ENCODE measurements at places on chromosomes 7 and 10.

- DNase-seq: no peak
Observed at GRCh38 chr7:36708767-36709166, 15.5 kb downstream of the AOAH start.

DNA sequence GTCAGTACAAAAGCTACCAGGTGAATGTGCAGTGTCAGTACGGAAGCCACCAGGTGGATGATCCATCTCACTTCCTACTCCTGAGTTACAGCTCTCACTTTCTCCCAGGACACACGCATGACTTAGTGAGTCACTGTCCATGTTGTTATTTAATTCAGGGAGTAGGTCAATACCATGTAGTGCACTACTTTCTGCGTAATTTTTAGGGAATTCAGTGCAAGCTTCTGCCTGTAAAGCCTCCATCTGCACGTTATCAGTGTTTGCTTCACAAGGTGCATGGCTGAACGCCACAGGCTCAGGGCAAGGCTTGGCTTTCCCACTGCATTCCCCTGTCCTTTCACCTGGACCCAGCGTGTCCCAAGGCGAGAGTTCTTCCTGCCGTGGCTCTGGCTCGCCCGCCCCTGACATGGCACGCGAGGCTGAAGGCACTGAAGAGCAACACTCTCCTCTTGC is 59.5 kb downstream of the LARP4B start:
- no peak for DNase-seq

DNA sequence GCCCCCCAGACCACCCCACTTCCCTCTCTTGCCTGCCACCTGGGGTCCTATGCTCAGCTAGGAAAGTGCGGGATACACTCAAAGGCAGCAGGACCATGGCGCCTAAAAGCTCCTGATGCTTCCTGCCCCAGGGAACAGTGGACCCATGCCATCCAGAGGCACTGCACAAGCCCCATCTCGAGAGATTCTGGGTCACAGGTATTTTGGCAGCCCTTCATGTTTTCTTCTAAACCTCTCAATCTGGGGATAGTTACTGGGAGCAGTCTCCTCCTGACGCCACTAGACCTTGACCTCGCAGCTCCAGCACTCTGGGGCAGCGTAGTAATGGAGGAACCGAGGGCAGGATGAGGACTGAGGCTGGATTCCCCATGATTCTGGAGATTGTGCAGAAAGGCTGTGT is 107.1 kb downstream of the GRK5 start:
- DNase-seq: no peak

DNA sequence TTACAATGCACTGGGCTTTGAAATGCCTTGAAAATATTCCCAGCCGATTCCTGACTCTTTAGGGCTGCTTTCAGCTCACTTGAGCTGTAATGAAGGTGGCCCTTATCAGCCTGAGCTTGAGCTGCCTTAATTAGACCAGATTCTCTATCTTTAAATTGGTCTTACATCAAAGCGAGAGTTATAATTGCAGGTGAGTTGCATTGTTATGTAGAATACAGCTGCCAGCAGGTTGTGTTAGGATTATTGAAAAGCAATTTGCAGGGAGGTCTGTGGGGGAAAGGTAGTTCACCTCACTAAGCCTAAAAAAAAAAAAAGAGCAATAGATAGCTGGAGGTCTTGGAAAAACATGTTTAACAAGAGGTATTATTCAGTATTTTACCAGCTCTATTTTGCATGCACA is 142.2 kb upstream of the HABP2 start:
- DNase-seq: no peak

- no peak for DNase-seq
Observed at GRCh38 chr7:46839651-46840050, 742.3 kb downstream of the TNS3 start.

DNA sequence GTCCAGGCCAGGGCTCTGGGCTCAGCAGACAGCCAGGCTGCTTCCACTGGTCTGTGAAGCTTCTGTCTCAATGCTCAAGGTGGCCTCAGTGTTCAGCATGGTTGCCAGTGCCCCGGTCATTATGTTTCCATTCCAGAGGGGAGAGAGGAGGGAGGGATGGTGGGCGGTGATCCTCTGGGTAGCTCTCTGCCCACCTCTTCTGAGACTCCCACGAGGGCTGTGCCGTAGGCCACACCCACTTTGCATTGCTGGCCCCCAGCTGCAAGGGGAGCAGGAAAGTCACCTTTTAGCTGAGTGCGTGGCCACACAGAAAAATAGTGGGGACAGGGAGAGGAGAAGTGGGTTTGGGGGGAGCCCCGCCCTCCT is 42.5 kb downstream of the FOXK1 start:
- DNase-seq: no peak
